ENCODE measurements at places on chromosomes 16 and 17. TPM values are rescaled to one million over a fixed set of nuclear protein-coding genes. Genes with fewer than 3 reads are reported as not detected.

SEZ6 gene
- not detected for total RNA-seq

CFAP97D1 gene
- total RNA-seq: not detected

SMTNL2 gene
- 2.6 TPM for total RNA-seq

MYH11 gene
- 2,411 TPM for total RNA-seq

SMG1 gene
- total RNA-seq: 142 TPM

MCRIP1 gene
- total RNA-seq: 116 TPM

MYH8 gene
- total RNA-seq: not detected

NEUROD2 gene
- not detected for total RNA-seq

Measured in thoracic aorta (tissue), 2 donors.